ENCODE measurements at places on chromosomes 4 and X.

- DNase-seq = no peak
Measured at GRCh38 chr4:71261633-71262121, 77.1 kb upstream of the SLC4A4 start.

- DNase-seq = peak; percentile 97
Measured at GRCh38 chr4:2934813-2935761, 28.1 kb downstream of the NOP14 start.

GRCh38 chrX:21974011-21974385, 33.5 kb downstream of the SMS start:
- DNase-seq = no peak

- DNase-seq = no peak
Measured at GRCh38 chr4:157151711-157152110, 68.8 kb upstream of the GRIA2 start.

GRCh38 chrX:9476810-9477575, 12.1 kb downstream of the TBL1X start:
- no peak for DNase-seq

DNA sequence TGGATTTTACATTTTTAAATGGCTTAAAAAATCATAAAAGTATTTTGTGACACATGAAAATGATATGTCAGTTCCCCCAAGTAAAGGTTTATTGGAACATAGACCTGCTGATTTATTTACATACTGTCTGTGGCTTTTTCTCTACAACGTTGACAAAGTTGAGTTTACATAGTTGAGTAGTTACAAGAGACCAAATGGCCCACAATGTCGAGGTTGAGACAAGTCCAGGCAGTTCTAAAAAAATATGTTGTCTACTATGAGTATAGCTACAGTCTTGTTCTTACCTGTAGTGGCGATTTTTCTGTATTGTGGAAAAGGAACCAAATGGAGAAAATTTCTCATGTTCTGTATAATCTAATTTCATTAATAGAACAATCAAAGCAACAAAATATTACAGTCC, 163.2 kb downstream of the FRAS1 start:
- DNase-seq = no peak

GRCh38 chr4:149223659-149224058, 592.0 kb downstream of the IQCM start:
- DNase-seq = no peak

DNA sequence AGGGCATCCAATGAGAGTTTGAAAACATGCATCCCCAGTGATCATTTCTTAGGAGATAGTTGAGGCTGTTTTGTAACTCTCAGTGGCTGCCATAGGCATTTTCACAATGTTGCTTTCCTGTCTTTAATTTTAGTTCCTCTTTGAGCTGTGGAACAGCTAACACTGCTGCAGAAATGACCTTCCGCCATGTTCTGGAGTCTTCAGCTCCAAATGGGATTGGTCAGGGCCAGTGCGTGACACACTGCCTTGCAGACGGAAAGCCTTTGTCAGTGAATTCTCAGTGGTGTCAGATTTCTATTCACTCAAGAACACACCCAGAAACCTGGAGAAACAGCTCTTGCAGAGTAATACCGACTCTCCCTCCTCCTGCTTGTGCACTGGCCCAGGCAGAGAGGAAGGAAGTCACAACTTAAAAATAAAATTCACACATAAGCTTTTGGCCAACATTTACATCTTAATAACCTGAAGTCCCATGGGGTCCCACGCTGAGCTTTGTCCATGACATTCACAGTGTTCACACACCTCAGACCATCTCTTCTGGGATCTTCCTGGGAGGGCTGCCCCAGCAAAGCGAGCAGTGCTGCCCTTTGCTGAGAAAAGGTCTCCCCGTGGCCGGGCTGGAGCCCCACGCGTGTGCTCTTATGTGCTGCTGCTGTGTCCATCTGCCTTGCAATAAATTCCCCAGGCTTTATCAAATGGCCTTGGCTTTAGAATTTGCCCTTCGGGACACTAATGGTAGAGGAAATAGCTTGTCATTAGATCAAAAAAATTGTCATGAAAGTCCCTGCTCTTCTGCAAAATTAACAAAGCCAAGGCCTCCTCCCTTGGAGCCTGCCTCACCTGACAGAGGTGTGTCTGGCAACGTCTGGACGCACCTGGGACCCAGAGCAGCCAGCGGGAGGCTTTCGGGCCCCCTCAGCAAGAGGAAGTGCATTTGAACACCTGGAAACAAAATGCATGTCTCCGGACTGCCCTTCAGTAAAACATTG, 126.8 kb downstream of the IRF2 start:
- no peak for DNase-seq

DNA sequence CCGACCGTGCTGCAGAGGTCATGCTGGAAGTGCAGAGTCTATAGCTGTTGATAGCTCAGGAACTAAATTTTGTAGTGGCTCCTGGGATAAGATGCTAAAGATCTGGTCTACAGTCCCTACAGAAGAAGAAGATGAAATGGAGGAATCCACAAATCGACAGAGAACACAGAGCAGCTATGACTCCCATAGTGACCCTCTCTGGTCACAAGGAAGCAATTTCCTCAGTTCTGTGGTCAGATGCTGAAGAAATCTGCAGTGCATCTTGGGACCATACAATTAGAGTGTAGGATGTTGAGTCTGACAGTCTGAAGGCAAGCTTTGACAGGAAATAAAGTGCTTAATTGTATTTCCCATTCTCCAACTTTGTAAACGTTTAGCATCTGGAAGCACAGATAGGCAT, 8.8 kb downstream of the MANBA start:
- no peak for DNase-seq

DNA sequence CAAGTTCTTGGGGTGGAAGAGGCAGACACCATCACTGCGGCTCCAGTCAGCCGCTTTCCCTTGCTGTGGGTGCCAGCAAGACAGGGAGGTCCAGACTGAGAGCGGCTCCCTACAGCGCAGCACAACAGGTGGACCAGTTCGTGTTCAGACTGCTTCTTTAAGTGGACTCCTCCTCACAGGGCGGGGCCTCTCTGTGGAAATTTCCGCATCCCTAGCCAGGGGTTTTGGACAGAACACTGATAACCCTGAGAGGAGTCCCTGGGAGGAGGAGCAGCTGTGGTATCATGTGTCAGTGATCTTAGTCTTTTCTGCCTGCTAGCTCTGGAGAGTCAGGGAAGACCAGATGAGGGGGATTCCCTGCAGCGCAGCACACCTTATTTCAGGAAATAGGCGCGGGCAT, 48.5 kb downstream of the MAGEC2 start:
- DNase-seq = no peak

- DNase-seq = no peak
Measured at GRCh38 chr4:141140391-141141200, 7.3 kb upstream of the RNF150 start.

DNA sequence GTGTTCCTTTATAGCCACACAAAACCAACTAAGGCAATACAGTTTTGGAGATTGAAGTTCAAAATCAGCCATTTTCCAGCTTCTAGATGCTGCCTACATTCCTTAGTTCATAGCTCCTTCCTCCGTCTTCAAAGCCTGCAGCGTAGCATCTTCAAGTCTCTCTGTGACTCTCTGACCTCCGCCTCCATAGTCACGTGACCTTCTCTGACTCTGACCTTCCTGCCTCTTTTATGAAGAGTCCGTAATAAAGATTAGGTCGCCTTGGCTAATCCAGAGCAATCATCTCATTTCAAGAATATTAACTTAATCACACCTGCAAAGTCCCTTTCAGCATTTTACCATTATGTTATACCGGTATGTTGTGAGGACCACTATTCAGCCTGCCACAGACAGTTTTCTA, 60.4 kb downstream of the ZCCHC12 start:
- DNase-seq = no peak

- DNase-seq = no peak
Measured at GRCh38 chr4:824461-825062, 1.4 kb downstream of the CPLX1 start.

- no peak for DNase-seq
Measured at GRCh38 chrX:133544115-133544514, 128.8 kb upstream of the GPC4 start.

- DNase-seq = no peak
Measured at GRCh38 chr4:145047151-145047550, 50.8 kb downstream of the ANAPC10 start.

DNA sequence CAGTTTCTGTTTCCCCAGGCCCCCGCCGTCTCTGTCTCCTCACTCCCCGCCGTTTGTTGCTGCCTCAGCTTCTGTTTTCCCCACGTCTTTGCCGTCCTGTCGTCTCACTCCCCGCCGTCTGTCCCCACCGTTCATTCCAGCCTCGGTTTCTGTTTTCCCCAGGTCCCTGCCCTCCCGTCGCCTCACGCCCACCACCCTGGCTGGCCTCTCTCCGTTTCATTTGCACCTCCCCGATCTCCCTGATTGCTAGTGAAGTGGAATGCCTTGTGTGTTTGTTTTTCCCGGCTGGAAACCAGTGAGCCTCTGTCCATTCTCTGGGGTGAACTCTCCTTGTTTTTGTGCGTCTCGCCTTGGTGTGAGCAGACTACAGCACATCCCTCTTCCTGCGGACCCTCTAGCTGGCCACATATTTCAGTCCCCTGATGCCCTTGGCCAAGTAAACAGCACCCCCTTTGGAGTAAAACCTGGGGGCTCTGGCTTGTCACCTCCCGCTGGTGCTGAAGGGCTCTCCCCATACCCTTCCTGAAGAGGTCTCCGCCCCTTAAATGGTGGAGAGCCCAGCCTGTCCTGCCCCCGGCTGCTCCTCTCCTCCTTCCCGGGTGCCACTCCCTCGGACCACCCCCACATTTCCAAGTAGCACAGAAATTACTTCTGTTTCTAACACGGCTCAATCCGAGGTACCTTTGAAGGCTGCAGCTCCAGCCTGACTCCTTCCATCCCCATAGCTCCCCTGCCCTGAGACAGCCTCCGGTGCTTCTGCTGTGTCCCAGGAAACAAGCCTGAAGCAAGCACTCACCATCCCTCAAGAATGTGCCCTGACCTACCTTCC, 13.2 kb downstream of the TMEM175 start:
- DNase-seq = peak; percentile 70

DNA sequence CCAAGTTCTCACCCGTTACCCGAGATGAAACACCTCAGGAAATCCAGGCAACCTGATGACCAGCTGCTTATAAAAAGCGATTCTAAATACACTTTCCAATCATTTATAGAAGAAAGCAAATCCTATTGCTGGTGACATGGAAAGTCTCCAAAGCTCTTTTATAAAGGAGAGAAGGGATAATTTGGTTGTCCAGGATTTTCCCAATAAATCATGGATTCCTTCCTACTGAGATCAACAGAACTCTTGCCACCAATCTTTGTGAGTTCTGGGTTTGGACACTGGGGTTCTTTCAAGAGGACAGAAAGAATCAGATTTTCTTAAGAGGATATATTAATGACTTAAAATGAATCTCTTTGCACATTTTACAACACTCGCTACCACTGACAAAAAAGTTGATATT, 24.7 kb upstream of the SOD3 start:
- DNase-seq = no peak

- DNase-seq = no peak
Measured at GRCh38 chr4:114205261-114205660, 225.8 kb upstream of the ARSJ start.

GRCh38 chr4:175282407-175282806, 364.2 kb downstream of the ADAM29 start:
- DNase-seq = no peak

- DNase-seq = no peak
Measured at GRCh38 chr4:187732524-187732923, 263.0 kb upstream of the ZFP42 start.

- DNase-seq = peak; percentile 85
Measured at GRCh38 chr4:145179281-145179860, 1.0 kb downstream of the OTUD4 start.

- DNase-seq = no peak
Measured at GRCh38 chr4:86975927-86976326, 41.1 kb downstream of the AFF1 start.

DNA sequence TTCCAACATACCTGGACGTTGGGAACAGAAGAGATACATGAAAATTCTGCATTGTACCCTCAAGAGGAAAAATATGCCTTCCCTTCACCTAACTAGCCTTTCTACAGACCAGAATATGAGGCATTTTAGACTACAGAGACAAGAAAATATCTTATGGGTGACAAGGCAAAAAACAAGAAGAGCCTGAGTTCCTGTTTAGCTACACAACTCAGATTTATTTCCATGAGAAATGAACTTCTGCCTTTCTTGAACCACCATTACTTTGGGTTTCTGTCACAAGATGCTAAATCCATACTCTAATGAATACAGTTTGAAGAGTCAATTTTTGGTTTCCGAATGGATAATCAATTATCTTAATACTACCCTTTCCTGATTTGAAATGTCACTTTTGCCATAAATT, 18.7 kb downstream of the RCHY1 start:
- DNase-seq = no peak

- DNase-seq = no peak
Measured at GRCh38 chr4:10762561-10762960, 78.0 kb upstream of the CLNK start.

- DNase-seq = no peak
Measured at GRCh38 chr4:77728420-77728819, 90.7 kb downstream of the CNOT6L start.

DNA sequence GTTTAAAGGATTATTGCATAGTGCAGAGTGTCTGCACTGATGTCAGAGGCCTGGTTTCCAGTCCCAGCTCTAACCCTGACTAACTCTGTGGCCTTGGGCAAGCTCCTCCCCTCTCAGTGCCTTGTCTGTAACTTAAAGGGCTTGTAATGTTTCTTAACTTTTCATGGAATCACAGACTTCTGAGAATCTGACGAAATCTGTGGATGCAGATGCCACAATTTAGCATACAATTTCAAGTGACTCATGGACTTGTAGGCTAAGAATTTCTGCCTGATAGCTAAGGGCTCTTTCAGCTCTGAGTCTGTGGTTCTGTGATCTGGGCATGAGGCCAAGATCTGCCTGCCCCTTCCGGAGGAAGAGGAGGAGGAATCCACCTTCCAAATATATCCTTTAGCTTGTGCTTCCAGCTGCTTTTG, 236.9 kb downstream of the AR start:
- peak; percentile 82 for DNase-seq

DNA sequence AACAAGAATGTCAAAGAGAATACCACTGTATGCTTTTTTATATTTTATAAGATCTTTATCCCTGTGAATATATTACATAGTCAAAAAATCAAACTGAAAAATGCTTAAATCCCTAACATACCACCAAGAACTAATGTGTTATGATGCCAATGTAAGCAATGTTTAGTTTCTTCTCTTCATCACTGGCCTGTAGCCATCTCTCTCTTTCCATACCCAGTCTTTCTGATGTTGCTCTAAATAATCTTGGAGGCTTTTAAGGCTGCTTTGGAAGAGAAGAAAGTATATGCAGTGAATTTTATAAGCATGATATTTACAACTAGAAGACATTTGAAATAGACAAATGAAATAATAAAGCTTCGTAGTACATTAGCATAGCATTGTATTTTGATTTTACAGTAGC, 82.9 kb downstream of the NFKB1 start:
- no peak for DNase-seq

DNA sequence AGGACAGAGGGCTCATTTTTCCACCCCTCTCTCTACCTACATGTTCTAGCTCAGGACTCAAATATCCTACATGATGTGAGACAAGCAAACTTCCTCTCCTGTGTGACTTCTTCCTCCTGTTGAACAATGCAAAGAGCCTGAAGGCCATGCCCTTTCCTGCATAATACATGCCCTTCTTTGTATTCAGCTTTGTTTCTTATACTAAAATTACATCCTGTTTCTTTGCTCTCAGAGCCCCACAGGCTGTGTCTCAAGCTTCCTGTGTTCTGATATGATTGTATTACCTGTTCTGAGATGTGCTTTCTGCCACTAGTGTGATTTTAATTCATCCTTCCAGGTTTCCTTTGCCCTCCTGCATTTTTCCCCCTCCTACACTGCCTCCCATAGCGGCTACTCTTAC, 166.4 kb upstream of the AFF2 start:
- no peak for DNase-seq
